GM04503 (cell line): ENCODE measurements at places on chromosomes 1 and 21.

DNA sequence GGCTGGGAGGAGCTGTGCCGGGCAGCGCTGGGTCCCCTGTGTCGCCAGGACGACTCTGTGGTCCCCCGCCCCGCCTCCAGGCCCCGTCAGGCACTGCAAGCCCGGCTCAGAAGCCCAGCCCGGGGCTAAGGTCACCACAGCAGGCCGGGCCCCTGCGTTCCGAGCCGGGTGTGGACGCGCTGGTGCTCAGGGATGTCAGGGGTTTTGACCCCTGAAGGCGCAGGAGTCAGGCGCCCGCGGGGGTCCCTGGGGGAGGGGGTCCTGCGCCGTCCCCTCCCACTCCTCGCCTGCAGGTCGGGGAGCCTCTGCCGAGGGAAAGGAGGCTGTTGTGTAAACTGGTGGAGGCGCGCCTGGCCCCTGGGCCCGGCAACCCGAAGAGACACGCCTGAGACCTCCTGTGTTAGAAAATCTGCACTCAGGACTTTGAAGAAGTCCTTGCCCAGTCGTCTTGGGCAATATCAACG is 23.7 kb upstream of the TMEM54 start:
- DNase-seq, result no peak

- DNase-seq, result no peak
Measured at GRCh38 chr1:117580436-117580835, 25.4 kb upstream of the TENT5C start.

DNA sequence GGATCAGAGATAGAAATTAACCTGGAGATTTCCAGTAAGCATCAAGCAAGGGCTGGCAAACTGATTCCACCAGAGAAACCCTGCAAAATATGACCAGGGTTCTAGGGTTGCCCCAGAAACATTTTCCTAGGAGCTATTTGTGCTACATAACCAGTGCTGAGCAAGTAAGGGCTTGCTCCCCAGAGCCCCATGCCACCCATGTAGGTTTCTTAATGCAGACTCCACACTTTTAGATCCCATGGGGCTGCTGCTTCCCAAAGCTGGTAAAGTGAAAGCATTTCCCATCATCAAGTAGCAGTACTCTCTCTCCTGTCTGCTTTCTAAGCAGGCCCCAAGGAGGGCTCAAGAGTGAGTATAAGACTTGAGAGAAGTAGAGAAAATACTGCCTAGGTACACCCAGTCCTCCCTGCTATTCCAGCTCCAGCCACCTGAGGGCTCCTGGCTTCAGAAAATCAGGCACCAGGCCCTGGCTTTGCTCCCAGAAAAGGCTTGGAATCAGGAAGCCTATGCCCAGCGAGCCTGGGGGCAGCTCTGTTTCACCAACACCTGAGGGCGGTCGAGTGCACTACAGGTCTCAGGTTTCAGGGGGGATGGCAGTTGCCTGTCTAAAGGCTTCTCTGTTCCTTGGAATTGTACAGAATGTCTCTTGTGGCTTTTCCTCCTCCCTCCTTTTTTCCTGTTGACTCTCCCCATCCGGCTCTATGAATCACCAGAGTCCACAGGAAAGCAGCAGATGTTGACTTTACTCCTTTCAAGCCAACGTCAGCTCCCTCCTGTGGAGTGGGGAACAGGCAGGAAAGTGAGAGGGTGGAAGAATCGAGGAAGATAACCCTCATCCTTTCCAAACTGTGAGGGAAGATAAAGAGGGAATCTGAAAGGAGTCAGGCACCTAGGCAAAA is 6.2 kb upstream of the ANKRD35 start:
- peak; percentile 94 for DNase-seq

DNA sequence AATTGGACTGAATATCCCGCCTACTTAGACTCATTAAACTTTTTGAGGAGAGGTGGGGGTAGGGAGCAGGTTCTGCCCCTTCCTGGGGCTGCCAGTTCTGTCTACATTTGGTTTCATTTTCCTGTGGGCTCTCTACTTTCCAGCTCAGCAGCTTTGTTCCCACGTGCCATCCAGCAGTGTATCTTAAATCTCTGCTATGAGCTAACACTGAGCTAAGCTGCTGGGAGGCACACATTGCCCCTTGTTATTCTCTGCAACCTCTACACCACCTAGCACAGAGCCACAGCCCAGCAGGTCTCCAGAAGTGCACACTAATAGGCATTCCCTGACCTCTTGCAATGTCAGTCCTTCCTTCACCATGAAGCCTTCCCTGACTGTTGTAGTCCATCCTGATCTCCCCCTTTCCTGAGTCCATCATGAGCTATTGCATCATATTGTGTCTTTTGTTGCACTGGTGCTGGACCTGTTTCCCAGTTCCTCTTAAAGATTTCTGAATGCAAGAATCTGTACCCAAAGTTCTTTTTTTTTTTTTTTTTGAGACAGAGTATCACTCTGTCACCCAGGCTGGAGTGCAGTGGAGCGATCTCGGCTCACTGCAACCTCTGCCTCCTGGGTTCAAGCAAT is 28.7 kb upstream of the NRDC start:
- no peak for DNase-seq

DNA sequence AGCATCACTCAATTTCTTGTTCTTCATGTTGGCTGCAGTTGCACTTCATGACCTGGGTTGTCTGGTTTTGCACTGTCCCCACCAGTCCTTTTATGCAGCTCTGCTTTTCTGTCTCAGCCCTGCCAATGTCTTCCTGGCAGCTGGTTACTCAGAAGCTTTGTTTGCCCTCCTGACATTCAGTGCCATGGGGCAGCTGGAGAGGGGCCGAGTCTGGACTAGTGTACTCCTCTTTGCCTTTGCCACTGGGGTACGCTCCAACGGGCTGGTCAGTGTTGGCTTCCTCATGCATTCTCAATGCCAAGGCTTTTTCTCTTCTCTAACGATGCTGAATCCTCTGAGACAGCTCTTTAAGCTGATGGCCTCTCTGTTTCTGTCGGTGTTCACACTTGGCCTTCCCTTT is 6.6 kb downstream of the PIGV start:
- DNase-seq, result no peak

- DNase-seq, result no peak
Measured at GRCh38 chr1:48500541-48501450, 28.8 kb upstream of the SPATA6 start.

GRCh38 chr1:24717887-24718650 is 27.2 kb upstream of the CLIC4 start:
- no peak for DNase-seq
